NCI-H1417 treated with DMSO at 0.1 percent for 48 hours (cell line): ENCODE measurements at places on chromosomes 3 and 15.

DNA sequence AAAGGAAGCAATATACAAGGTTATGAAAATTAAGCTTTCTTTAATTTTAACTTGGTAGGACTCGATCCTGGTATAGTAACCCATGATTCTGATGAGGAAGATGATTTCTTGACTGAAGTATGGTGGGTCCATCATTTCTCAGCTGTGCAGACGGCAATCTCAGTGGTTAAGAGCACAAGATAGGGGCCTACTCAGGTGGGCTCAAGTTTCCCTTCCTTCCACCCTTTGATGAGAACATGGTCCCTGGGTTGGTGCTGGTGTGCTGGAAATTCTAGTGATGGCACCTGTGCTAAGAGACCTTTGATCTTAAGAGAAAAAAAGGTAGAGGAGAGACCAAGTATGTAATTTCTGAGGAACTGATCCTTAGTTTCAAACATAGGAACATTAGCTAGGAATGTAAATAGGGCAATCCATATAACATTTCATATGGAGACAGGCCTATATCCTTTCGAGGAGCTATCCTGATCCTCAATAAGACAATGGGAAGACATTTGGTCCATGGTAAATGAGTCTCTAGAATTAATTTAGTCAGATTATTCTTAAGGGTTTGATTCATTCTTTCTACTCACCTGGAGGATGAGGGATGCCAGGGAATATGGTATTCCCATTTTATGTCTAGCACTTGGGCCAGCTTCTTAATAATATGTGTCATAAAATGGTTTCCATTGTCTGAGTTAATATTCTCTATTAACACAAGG lies 104.5 kb upstream of the NECTIN3 start:
- DNase-seq: no peak

- DNase-seq: no peak
Observed at GRCh38 chr3:52998771-52999513, 46.9 kb downstream of the SFMBT1 start.

DNA sequence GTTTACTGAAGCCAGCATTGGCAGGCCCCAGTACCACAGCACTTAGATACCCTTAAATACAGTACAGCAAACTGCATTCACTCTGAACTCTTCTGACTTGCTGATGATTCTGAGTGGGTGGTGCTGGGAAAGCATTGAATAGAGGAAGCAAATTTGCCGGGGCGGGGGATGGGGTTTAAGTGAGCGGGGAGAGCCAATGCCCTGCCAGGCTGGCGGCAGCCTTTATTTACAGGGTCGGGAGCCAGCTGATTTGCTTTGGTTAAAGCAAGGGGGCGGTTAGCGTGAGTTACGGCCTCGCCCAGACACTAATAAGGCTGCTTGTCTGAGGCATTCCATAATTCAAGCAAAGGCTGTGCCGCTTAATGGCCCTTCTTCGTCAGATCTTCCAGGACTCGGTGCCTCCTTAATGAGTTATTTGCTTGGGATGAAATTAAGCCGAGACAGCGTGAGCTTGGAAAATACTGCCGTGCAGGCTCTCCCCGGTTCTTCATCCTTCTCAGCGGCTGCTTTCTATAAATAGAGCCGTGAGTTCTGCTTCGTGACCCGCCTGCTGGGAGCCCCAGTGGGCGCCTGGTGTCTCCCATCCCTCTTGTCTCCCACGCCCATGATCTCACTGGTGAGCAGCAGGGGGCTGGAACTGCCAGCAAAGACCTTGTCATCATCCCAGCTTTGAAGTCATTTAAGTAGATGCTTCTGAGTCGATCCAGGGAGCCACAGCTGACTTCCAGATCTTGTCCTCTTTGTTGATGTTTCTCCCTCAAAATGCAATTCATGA lies 25.8 kb downstream of the SPSB4 start:
- DNase-seq: no peak

- DNase-seq: no peak
Observed at GRCh38 chr3:155871746-155872158, 1.3 kb downstream of the GMPS start.

DNA sequence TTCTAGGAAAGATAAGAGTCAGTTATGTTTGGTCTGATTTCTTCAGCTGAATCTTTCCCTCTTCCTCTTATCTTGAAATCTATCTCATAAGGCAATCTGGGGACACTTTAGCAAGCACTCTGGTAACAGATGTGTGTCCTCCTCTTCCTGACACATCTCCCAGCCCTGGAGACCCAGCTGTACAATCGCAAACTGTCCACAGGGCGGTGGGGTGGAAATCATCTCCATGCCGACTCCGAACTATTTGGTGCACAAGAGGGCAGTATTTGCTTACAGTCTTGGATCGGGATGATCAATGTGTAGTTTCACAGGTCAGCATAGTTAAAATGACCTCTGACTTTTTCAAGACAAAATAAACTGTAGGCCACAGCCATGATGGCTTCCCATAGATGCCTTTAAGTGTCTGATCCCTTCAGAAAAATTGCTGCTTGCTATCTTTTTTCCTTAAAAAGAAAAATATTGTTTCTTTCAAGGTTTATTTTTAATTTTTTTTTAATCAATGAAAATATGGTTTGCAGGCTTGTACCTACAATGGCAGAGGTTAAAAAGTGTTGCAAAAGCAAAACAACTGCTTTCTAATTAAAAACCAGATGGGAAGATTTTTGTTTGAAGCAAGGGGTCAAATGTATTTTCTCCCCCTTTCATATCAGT lies 17.7 kb downstream of the EEFSEC start:
- peak; percentile 74 for DNase-seq

- no peak for DNase-seq
Observed at GRCh38 chr3:197564097-197564843, 8.5 kb upstream of the BDH1 start.

DNA sequence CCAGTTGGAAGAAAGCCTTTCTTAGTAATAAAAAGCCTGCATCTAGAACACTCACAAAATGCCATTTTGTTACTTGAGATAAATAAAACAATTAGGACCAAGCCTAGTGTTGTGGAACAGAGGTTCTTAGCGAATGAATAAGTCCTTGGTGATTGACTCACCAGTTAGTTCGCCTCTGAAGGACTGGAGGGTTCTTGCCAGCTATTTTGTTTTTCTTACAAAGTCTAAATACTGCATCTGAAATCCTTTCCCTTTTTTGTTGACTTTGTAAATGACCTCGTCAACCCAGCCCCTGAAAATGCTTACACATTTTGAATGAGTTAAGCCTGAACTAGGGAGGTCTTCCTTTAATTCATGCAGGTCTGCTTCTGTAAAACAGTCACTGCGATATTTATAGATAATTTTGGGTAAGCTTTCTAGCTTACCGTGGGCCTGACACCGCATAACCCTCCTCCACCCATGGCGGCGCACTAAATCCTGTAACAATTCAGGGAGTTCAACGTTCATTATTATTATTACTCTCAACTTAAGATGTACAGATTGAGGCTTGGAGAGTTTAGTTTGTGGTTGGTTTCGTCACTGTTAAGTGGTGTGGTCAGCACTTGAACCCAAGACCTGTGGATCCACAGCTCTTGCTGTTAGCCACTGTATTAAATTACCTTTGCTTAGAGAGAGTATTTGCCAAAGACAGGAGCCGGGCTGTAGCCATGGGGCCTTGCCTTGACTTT lies 45.0 kb upstream of the SACM1L start:
- no peak for DNase-seq

GRCh38 chr15:35671197-35671596 lies 125.2 kb upstream of the DPH6 start:
- DNase-seq: no peak

DNA sequence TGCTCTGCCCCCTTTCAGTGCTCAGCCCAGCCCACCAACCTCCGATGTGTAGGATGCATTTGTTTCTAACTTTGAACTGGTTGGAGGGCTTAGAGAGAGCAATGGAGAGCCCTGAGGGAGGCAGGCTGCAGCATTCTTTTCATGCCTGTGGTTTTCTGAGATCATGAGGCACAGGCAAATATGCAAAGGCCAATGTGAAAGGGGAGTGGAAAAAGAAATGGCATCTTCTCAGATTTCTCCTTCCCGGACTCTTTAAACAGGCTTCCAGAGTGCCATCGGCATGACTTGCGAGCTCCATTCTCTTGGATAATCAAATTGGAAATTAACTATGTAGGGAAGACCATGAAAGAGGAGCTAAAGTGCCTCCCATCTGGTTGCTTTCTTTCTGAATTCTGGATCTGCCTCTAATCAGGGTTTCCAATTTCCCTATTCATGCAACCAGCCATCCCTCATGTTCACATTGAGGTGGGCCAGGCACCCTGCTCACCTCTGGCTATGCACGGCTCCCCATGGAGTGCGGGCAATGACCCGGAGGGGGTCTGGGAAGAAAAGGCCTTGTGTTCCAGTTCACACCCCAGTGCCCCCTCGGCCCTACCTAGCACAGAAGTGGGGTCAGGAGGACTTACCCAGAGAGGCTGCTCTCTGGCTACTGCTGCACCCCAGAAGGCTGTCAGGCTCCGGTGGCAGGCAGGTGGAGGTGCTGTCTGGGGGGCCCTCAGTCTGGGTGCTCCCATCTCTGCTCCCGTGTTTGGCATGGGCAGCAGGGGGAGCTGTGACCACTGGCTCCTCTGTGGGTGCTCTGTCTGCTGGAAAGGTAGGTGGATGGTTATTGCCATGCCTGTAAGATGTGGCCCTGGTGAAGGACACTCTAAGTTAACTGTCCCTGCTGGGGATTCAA lies 16.1 kb downstream of the AMOTL2 start:
- DNase-seq: no peak

- no peak for DNase-seq
Observed at GRCh38 chr15:42724276-42724675, 12.7 kb downstream of the CDAN1 start.

DNA sequence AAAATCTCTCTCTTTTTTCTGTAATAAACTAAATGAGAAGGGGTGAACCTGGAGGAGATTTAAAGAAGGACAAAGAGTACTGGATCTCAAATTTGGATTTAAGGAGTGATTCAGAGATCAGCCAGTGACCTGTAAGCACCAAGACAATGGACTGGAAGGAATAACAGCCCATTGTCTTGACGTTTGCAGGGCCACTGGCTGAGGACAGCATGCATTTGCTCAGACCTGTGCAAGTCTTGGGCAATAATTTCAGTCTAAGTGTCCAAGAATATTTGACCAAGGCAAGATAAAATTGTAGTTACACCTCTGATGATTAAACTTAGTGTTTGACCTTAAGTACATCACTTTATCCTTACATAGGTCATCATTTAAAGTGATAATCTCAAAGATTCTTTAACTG lies 55.8 kb upstream of the OSTN start:
- DNase-seq: no peak

DNA sequence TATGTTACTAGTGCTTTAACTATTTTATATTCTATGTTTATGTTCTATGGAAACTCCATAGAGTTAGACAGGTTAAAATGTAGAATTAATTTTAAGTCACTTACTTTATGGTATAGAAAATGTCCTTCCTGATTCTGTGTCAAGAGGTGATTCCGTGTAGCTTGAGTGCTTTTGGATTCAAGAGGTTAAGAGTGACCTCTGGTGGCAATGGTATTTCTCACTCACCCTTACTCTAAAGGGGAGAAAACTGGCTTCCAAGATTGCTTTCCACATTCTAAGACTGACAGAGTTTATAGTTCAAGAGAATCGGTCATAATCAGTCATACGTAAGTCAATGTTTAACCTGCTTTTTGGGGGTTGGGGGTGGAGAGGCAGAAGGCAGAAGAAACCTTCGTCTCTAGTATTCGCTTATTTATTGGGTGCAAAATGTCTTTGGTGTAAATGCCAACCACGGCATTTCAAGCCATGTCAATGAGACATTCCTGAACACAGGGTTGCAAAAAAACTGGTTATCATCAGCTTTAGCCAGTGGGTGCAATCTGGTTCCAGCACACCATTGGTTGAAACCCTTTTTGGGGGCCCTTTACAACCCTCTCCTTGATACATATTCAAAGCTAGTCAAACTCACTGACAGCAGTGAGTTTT lies 92.0 kb upstream of the VGLL3 start:
- peak; percentile 64 for DNase-seq

DNA sequence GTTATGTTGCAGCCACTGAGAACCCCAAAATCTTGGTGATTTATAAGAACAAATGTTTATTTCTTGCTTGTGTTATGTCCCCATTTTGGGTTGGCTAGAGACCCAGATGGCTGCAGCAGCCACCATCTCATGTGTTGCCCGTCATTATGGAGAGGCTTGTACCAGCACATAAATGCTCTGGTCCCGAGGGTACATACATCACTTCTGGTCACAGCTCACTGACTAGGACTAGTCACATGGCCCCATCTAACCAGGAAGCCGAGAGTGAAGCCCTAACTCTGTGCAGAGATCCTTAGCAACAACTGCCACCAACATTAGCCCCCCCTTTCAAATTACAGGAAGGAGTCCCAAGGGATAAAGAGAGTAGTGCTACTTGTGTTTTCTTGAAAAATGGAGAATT lies 25.5 kb upstream of the HACD2 start:
- no peak for DNase-seq

DNA sequence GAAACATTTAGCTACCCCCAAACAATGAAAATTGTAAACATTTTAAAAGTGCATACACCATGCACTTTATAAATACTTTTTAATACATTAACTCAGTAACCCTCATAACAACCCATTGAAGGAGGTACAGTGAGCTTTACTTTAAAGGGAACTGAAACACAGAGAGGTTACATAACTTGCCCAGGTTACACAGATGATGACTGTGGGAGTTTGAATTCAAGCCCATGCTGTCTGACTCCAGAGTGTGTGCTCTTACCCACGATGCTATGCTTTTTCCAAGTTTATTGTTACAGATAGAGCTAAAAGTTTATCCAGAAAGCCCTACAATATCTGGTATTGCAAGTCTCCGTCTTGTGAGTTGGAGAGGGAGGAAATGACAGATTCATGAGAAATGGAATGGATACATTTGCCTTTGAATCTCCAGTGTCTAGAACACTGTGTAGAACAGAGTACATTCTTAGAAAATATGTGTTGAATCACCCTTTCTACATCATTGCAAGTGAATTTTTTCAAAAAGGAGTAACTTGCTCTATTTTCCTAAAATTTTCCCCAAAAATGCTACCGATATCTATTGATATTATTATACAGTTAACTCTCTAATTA lies 428.3 kb downstream of the NAALADL2 start:
- DNase-seq: no peak

GRCh38 chr3:10974746-10975375 lies 17.7 kb upstream of the SLC6A1 start:
- DNase-seq: no peak

GRCh38 chr15:55917881-55918296 lies 75.5 kb downstream of the NEDD4 start:
- no peak for DNase-seq

DNA sequence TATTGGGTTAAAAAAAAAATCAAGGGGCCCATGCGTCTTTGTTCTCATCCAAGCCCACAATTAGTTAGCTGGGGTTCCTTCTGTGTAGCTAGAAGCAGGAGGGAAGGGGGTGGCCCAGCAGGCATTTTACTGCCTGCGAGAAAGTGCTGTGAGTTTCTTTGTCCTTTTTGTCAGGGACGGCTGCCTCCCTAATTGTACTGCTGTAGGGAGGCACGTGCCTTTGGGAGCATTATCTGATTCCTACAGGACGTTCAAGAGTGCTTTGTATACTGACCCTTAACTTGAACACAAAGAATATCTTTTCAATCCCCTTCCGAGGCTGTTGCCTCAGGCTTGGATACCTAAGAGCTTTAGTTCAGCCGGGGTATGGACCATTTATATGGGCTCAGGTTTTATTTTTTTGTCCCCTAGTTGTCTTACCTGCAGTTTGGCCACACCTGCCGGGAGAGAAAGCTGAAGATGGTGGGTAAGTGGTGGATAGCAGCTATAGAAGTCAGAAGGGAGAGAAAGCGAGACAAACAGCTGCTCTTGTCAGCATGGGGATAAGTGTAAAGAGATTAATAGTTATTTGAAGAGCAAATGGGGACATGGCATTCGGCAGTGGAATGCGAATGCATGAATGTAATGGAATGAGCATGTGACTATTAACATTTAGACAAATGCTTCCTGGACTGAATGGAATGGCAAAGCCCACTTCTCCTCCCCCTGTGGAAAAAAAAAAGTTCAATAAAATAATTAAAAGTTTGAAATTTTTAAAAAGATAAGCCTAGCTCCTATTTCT lies 175.2 kb downstream of the TP63 start:
- no peak for DNase-seq
